ENCODE measurements at places on chromosomes 5 and 9. TPM values are rescaled to one million over a fixed set of nuclear protein-coding genes. Genes with fewer than 3 reads are reported as not detected.

The ST8SIA4 gene
- total RNA-seq: 0.06 TPM

The MEGF10 gene
- 8.2 TPM for total RNA-seq

The PCDHB11 gene
- 8.6 TPM for total RNA-seq

- DNase-seq: no peak
Observed at GRCh38 chr9:134288746-134289145, 37.5 kb upstream of the RXRA start.

GRCh38 chr5:154384480-154385235 lies 61.1 kb upstream of the SAP30L start:
- no peak for DNase-seq

GRCh38 chr5:77957516-77957915 lies 181.4 kb upstream of the TBCA start:
- no peak for DNase-seq
